ENCODE measurements at places on chromosomes 12 and 14.
A peak's percentile ranks its signal among the peaks of the same experiment; 100 is the strongest.

DNA sequence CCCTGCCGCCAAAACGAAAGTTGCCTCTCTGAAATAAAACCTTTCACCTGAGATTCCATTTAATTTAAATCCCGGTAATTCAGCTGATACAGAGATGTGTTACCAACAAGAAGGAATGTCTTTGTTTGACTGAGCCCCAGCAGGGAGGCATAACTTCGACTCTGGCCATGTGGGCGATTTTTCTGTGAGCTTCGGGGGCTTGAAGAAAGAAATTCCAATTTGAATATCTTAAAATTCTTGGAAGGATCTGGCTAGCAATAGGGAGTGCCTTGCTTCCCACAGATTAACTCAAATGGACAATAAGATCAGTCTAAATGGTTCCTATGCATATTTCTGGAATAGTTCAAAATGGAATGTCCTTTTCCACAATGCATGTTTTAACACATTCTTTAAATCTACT, 252.5 kb upstream of the TMPO start:
- DNase-seq, result no peak

GRCh38 chr12:94571556-94571955, 78.8 kb downstream of the TMCC3 start:
- peak; percentile 99 for DNase-seq

DNA sequence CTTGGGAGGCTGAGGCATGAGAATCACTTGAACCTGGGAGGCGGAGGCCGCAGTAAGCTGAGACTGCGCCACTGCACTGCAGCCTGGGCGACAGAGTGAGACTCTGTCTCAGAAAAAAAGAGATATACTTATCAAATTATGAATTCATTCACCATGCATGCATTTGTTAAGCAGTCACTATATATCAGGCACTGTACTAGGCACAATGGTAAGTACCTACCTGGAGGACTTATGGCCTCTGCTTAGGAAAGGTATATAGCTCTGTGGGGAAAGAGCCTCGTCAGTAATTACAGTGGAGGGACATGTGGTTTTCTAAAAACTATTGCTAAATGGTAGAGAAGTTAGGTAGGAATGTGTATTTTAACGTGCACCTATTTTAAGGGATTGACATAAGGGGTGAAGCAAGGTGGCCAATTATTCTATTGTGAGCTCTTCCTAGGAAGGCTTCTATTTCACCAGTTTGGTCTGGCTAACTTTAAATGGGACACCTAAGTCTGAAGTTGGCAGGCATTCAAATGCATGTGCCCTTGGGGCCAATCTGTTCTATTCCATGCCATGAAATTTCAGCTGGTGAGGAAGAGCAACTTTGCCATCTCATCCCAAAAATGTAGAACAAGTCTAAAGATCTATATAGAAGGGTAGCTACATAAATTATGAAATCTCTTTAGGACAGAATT, 15.0 kb downstream of the TCP11L2 start:
- no peak for DNase-seq

DNA sequence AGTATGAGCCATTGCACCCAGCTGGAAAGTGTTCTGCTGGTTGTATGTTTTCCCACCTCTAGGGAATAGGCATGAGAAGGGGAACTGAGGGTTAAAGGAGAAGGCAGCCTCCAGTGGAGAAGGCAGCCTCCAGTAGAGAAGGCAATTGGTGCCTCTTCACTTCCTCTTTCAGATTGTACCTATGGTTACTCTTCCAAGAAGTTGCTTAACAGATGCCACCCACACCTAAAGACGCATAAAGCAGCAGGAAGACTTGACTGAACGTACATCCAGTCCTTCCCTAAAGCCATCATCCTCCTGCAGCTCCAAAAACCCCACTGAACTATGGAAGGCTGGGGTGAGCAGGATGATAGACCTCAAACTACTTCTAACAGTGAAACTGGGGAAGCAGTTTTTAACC, 13.1 kb downstream of the DPF3 start:
- DNase-seq, result no peak

GRCh38 chr12:67069451-67070306, 199.5 kb upstream of the CAND1 start:
- peak; percentile 4 for DNase-seq

DNA sequence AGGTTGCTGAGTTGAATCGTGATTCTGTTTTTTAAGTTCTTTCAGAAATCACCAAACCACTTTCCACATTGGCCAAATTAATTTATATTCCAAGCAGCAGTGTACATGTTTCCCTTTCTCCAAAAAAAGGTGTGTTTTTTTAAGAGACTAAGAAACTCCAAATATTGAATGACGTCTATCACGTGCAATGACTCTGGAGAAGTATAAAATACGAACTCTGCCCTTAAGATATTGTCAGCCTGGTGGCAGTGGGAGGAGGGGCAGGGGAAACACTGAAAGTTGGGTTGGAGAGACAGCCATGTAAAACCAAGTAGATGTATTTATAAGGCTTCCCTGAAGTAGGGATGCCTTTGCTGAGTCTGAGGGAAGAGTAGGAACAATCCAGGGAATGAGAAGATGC, 50.1 kb upstream of the DHRS4 start:
- DNase-seq, result no peak

All from lung microvascular endothelial cell (primary cell).